CD4-positive, alpha-beta T cell treated with Interleukin-4 for 1 hour (primary cell): ENCODE measurements at places on chromosomes 1 and 21.

- no peak for DNase-seq
Observed at GRCh38 chr1:98496256-98496995, 165.1 kb upstream of the SNX7 start.

DNA sequence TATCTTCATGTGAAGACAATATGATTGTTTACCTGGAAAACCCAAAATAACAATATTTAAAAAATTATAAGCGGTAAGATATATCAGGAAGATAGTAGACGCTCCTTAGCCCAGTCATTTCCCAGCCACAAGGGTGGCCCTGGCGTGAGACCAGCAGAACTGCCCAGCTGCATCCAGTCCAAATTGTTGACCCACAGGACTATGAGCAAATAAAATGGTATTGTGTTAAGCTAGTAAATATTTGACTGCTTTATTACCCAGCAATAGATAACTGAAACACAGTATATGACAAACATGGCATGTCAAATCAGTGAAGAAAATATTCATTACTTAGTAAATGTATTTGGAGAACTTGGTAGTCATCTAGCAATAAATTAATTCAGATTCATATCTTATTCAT lies 294.3 kb upstream of the SPAG17 start:
- no peak for DNase-seq

GRCh38 chr1:196438329-196438728 lies 169.9 kb downstream of the KCNT2 start:
- no peak for DNase-seq

DNA sequence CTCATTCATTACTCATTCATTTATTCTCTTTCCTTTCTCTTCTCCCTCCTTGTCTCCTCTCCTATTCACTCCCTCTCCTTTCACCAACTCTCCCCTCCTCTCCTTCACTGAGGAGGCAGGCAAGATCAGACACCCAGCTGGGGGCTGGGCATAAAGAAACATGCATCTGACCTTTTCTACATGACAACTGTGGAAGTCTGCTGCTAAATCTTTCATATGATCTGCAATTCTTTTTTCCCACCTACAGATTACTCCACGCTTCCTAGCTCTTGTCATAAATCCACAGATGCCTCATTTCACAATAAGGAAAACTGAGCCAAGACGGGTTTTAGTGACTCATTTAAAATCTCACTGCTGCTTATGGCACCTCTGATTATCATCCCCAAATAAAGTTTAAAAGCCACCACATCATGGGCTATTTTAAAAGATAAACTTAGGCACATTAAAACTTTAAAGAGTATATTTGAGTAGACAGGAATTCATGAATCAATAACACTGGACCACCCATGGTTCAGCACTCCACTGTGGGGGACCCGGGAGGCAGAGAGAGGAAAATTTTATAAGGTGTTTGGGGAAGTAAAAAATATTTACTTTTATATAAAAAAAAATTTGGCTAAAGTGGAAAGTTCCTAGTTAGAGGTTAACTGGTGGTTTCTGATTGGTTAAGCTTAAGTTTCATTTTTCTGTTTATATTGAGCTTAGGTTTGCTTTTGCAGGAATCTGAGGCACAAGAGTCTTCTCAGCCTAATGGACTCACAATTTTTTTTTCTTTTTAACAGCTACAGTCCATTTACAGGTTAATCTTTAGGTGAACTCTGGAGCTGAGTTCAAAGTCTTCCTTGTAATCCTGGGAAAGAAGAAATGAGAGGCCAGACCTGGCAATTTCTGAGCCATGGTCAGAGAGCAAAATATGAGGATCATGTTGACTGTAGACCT lies 55.8 kb upstream of the DNAH14 start:
- DNase-seq, result no peak

DNA sequence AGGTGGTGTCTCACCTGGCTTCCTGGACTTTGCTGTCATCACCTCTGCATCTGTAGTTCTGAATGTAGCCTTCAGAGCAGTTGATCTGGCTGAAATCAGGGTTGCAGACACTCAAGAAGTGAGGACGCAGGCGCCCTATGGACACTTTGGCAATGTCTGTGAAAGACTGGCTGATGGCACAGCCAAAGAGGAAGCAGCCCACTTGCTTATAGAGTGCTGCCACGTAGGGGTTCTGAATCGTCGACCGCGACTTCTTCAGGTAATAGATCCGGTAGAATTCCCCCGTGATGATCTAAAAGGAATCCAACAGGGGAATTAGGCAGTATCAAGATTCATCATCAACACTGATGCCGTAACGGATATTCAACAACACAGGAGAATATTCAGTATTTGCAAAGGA lies 55.1 kb downstream of the PLPP3 start:
- no peak for DNase-seq

- DNase-seq, result no peak
Observed at GRCh38 chr1:47662068-47662467, 224.2 kb downstream of the FOXD2 start.

GRCh38 chr1:198627436-198628066 lies 11.3 kb upstream of the PTPRC start:
- no peak for DNase-seq

- no peak for DNase-seq
Observed at GRCh38 chr1:186671136-186671825, 8.9 kb downstream of the PTGS2 start.

GRCh38 chr1:47572731-47573430 lies 135.0 kb downstream of the FOXD2 start:
- DNase-seq, result no peak

DNA sequence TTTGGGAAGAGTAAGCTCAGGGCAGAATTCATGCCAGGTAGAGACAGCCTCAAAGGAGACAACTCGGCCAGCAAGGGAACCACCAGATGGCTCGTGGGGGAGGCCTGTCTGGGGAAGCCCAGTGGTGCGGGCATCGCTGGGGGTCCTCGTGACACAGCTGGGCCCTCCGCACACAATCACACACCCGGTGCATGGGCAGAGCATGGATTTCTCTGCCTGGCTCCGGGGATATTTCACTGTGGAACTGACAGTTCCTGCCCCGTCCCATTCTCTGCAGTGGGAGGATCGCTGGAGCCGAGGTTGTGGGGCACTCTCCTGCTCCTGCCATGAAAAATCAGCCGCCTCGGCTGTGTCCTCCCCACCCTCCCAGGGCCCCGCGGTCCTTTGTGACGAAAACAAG lies 108.0 kb downstream of the CRYAA start:
- no peak for DNase-seq

- DNase-seq, result no peak
Observed at GRCh38 chr1:240217403-240217802, 125.7 kb downstream of the FMN2 start.

DNA sequence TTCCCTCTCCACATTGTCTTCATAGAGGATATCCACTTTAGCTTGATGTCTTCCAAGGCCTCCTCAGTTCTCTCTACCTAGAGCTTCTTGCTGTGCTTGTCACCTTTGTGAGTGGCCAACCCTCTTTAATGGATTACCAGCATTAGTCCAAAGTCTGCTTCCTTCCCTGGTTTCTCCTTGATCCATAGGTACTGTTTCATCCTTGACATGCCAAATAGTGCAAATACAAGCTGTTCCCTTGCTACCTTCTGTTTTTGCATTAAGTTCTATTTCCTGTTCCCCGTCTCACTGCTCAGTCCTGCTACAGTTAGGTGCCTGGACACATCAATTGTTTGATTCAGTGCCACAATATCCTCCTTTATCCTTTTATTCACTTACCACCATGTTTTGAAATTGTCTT lies 19.2 kb downstream of the MAST2 start:
- no peak for DNase-seq

GRCh38 chr1:47023268-47024140 lies at the start of gene CYP4X1:
CYP4X1 (plus strand) TSS chr1:47023669; CDS start chr1:47023818, 149 bp downstream.
- DNase-seq, result no peak

DNA sequence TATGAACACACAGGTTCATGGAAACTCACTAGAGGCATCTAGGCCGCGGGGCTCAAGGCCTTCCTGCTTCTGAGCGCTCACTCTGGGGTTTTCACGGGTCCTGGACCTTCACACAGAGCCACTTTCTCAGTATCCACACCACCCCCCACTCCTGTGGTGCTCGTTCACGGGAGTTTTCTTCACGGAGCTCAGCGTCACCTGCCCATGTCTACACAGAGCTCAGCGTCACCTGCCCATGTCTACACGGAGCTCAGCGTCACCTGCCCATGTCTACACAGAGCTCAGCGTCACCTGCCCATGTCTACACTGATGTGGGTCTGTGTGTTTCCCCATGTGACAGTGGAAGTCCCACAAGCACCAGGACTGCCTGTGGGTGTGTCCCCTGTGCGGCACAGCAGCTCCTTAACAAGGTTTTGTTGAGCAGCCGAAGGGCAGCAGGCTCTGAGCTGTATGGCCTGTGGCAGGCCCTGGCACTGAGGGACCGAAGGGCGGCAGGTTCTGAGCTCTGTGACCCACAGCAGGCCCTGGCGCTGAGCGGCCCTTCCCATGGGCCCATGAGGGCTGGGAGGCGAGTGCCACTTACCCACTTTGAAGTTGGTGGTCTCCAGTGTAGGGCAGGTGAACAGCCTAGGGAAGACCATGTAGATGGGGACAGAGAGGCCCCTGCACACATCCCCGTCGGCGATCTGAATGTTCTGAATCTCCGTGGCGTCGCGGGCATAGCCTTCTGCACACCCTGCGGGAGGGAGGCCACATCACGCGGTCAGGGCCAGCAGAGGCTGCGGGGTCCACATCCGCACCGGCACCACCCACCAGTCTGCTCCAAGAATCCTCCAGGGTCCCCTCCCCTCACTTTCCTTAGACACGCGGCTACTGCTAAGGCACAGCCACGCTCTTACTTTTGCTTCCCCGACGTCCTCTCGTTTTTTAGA lies 39.8 kb downstream of the VPS26C start:
- no peak for DNase-seq

DNA sequence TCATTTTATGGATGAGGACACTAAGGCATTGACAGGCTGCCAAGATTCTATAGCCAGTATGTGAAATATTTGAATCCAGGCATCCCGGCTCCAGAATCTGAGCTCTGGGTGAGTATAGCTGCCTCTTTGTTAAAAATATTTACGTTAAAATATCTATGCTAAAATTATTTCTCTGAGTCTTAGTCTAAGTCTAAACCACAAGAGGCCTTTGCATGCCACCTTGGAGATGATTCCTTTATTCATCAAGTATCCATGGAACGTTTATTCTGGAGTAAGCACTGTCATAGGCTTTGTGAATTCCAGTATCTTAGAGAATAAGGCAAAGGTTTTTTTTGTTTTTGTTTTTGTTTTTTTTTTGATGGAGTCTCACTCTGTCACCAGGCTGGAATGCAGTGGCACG lies 116.4 kb downstream of the GREM2 start:
- DNase-seq, result no peak

- no peak for DNase-seq
Observed at GRCh38 chr1:110328700-110329099, 10.5 kb upstream of the RBM15 start.

DNA sequence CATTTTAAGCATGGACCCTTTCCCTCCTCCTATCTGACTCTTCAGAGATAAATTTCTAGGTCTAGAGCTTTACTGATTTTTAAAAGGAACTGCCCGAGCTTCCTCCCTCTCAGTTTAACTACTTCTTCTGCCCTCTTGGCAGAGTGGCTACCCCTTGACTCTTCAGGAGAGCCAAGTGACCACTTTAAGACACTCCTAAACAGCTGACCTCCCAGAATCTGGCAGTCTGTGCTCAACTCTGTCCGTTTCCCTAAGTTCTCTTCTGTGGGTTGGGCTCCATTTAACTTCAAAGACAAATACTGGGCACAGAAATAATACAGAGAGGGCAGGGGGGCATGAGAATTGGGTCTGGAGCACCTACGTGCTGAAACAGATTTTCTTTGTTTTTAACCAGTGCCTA lies 196.3 kb upstream of the FOXD3 start:
- no peak for DNase-seq

GRCh38 chr1:183070923-183071618 lies 47.9 kb downstream of the LAMC1 start:
- no peak for DNase-seq

- no peak for DNase-seq
Observed at GRCh38 chr1:167305706-167306277, 85.1 kb downstream of the POU2F1 start.

DNA sequence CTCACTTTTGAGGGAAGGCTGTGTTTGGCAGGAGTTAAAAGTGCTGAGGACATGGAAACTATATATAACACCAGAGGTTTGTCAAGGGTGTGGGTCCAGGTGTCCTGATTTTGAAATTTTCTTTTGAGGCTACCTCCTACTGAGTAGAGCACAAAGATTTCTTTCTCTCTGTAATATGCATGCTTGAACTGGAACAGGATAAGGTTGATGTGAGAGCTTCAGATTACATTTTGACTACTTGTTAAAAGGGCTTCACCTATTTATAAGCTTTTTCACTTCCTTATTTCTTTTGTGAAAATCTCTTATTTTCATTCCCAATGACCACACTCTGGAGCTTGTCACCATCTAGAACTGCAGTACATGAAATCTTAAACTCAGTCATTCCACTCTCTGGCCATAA lies 59.8 kb upstream of the PLA2G4A start:
- DNase-seq, result no peak

GRCh38 chr1:205630651-205631009 lies 1.2 kb downstream of the ELK4 start:
- DNase-seq, result no peak

GRCh38 chr1:34885405-34886247 lies 26.1 kb upstream of the SMIM12 start:
- DNase-seq, result peak; percentile 36

DNA sequence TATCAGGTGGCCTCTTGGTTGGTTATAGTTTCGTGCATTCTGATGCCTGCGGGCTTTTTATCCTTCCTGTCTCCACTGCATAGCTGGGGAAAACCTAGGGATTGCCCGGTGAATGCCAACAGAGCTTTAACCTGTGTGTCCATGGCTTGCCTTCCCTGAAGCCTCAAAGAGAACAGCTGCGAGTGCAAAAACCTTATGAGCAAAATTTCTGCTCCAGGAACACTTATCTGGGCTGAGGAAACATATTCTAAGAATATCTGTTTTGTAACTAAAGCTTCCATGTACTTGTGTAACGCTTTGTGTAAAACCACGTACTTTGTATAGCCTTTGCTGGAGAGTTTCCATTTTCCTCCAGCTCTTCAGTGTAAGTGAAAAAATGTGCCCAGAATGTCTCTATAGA lies 7.2 kb downstream of the CNST start:
- no peak for DNase-seq

DNA sequence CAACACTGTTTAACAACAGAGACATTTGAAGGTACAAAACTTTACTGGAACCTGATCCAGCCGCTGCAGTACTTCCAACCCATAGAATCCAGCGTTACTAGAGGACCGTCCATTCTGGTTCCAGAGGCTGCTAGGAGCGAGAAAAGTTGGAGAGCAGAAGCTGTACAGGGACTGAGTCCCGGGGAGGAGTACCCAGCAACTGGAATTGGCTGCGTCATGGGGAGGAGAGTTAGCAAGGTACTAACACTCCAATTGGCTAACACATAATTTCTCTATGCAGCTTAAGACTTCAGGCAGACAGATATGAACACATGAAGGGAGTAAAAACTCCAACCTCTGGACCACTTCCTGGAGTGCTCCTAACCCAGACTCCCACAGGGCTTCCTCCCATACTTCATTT lies 2.1 kb upstream of the QSOX1 start:
- no peak for DNase-seq

DNA sequence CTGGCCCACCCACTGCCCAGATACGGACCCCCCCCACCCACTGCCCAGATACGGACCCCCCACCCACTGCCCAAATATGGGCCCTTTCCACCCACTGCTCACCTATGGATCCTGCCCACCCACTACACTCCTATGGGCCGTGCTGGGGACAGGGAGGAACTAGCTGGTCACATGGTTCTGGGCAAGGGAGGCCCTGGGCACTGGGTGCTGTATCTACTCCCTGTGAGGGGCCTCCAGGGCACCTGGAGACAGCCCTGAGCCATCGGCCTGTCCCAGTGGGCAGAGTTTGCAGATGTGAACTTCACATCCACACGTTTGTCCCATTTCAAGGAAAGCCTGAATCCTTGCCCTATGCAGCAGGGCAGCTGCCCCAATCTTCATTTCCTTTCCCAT lies 71.4 kb upstream of the COL6A1 start:
- no peak for DNase-seq
